ENCODE measurements at places on chromosomes 7 and 10. TPM values are rescaled to one million over a fixed set of nuclear protein-coding genes. Genes with fewer than 3 reads are reported as not detected.

SEMA3A gene
- not detected for total RNA-seq

DNA sequence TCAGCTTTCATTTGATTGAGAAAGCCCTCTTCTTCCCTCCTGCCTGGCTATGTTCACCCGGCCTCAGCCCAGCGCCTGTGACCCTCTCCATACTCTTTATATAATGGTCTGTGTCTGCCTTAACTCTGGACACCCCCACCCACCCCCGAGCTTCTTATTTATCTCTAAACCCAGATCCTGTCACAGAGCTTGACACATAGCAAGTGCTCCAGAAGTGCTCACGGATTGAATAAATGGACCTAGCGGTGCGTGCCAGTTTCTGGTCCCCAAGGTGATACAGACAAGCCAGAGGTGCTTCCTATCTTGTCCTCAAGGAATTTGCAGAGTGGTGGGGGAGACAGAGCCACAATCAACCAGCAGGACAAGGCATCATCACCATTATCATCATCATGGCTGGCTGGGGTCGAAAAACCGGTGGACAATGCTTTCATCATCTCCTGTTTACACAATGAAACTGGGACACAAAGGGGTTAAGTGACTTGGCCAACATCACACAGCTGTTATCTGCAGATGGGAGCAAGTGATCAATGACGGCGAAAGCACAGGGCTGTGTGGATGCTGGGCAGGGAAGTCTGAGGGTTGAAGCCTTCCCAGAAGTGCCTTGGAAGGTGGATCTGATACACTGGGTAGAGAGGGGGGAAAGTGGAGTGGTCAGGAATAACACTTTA is 2.2 kb upstream of the LOXL4 start:
- peaks cover 31% of the 10 kb centered on the region for H3K27me3 ChIP-seq
- H3K27ac ChIP-seq, result no peak overlapping the region
- DNase-seq, result no peak
- H3K4me3 ChIP-seq, result no peak overlapping the region
- peaks cover 10% of the 10 kb centered on the region for H3K4me1 ChIP-seq
- H3K36me3 ChIP-seq, result no peaks in the 10 kb centered on the region

DNA sequence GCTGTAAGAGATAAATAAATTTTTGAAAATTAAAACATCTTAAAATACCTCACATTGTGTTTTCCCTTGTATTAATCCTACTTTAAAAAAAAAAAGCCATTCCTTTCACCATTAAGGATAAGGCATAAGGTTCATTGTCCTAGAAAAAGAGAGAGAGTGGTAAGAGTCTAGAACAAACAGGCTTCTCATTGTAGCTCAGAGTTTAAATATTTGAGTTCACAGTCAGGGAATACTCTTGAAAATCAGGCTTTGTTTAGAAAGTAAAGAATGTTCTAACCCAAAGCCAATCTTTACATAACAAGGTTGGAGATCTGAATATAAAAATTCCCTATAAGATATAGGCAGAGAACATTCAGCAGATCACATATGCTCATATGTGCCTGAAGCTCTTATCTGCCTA is 40.2 kb upstream of the TES start:
- no peak for DNase-seq
- H3K4me3 ChIP-seq, result no peak overlapping the region
- H3K4me1 ChIP-seq, result peaks cover 42% of the 10 kb centered on the region
- no peaks in the 10 kb centered on the region for H3K27me3 ChIP-seq
- H3K27ac ChIP-seq, result no peak overlapping the region

DNA sequence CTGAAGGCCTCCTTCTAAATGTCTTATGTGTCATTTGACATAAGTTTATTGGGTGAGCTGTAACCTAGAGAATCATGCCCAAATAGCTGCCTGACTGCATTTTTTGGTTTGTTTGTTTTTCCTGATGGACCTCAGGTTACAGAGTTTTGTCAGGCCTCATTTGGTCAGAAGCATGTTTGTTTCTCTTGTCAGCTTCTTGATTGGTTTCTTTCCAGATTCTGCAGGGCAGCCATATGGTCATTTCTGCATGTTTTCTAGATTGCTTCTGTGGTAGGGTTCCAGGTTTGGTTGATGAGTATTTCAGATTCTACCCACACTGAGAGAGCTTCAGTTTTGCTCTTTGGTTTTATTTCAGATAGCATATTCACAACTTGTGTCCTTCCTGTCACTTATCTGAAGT is 28.0 kb downstream of the GLCCI1 start:
- H3K27me3 ChIP-seq, result no peaks in the 10 kb centered on the region
- DNase-seq, result no peak
- no peak overlapping the region for H3K27ac ChIP-seq

DNA sequence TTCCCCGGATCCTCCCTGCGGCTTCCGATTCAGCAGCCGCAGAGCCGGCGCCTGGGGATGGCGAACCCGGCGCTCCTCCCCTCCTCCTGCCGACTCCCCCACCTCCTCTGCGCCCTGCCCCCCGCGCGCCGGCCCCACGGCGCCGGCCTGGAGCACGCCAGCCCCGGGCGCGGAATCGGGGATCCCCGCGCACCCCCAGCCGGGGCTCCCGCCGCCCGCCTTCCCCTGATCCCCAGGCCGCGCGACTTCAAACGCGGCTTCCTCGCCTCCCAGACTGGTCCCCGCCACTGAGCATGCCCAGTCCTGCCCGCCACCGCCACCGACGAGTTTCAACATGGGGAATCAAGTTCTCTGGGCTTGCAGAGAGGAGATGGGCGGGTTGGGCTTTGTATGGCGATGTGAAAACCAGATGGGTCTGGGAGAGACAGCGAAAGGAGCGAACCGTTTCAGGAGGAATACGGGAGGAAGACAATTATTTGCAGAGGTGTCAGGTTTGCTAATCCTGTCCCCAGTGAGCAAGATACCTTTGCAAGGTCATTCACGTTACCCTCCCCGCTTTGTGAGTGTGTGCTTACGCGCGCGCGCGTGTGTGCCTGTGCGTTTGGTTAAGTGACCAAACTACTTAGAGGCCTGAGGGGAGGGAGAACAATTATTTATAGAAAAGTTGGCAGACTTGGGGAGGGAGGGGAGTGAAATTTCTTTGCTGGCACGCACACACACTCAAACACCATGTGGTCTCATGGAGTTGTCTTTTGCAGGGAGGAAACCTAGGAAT is at the start of gene PANK1:
TSS of gene PANK1 (minus strand) at position 276 of the 775 bp plus-strand sequence. CDS start 351 bp downstream, outside the sequence.
- peaks cover 3% of the 10 kb centered on the region for H3K36me3 ChIP-seq
- H3K27ac ChIP-seq, result peak within 1 kb of the TSS; percentile 77
- DNase-seq, result peak; percentile 69

OR2A12 gene
- not detected for total RNA-seq

DNA sequence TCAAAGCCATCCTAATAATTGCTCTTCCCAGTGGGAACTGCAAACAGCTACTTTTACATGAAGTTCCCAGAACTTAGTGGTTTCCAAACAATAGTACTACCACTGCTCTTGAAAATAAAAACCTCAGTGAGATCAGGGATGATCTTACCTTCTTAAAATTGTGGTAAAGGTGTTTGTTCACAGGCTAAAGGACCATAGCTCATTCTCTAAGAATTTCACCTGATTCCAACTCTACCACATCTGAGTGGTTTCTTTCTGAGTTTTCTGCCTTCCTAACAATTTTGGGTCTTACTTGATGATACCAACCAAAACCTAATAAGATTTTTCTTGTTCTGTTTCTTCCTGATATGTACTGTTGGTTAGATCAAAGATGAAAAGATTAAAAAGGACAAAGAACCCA is 45.6 kb upstream of the AGBL3 start:
- no peaks in the 10 kb centered on the region for H3K36me3 ChIP-seq
- DNase-seq, result no peak
- H3K27me3 ChIP-seq, result no peaks in the 10 kb centered on the region

DNA sequence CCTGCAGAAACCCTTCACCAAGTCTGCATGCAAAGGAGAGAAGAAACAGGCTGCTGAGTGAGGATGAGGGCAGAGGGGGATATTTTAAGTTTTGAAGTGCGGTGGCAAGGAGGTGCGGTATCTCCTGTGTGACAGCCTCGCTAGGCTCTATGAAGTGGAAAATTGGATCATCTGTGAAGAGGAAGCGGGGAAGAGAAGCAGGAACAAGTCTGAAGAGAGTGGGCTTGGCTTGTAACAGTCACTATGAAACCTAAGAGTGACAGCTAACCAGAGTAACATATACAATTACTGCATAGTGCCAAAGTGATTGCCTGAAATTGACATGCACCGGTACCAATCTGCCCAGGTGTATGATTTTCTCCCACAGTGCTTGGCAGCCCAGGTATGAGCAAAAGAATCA is 287.5 kb upstream of the KLF14 start:
- H3K27ac ChIP-seq, result peak overlapping the region; percentile 83
- H3K36me3 ChIP-seq, result peaks cover 37% of the 10 kb centered on the region
- H3K4me3 ChIP-seq, result peak overlapping the region; percentile 57
- no peaks in the 10 kb centered on the region for H3K27me3 ChIP-seq
- DNase-seq, result no peak
- peaks cover 77% of the 10 kb centered on the region for H3K4me1 ChIP-seq

ADRA2A gene
- not detected for total RNA-seq

NUTM2E gene
- 0.44 TPM for total RNA-seq

GRCh38 chr10:11539191-11539868 is 72.1 kb downstream of the USP6NL start:
- peak overlapping the region; percentile 50 for H3K4me3 ChIP-seq
- no peaks in the 10 kb centered on the region for H3K27me3 ChIP-seq
- peak overlapping the region; percentile 76 for H3K27ac ChIP-seq
- H3K36me3 ChIP-seq, result peaks cover 3% of the 10 kb centered on the region

- H3K4me1 ChIP-seq, result peaks cover 6% of the 10 kb centered on the region
- H3K27me3 ChIP-seq, result peaks cover 40% of the 10 kb centered on the region
- H3K27ac ChIP-seq, result no peak overlapping the region
- H3K36me3 ChIP-seq, result no peaks in the 10 kb centered on the region
- DNase-seq, result no peak
- H3K4me3 ChIP-seq, result no peak overlapping the region
Observed at GRCh38 chr7:42224391-42225003, 12.5 kb downstream of the GLI3 start.

ZDHHC4 gene
- 37.4 TPM for total RNA-seq

DNA sequence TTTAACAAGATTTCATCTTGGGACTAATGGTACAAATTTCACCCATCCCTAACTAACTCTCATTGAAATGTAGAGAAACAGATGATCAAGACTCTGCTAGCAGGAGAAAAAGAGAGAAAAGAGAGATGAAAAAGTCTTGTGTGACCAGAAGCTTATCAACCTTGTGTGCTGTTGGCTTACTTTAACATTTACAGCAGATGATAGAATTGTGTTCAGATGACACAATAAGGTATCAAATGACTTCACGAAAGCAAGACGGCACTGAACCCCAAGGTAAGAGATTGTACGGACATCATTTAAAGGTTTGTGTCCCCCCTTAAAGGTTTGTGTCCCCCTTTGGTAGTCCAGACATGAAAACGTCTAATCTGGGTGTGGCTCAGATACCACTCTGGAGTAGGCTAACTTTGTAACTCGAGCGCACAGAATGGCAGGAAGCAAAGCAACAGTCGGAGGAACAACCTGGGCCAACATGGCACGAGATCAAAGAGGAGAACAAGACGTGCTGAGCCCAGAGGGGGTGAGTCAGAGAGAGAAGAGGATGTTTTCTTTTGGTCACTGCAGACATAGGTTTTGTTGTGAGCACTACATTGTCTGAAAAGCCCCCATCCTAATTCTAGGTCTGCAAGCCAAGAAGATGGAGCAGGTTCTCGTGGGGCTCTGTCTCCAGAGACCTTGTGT is 10.4 kb upstream of the LMBR1 start:
- no peak overlapping the region for H3K27ac ChIP-seq
- no peak for DNase-seq
- H3K27me3 ChIP-seq, result peaks cover 3% of the 10 kb centered on the region
- no peaks in the 10 kb centered on the region for H3K36me3 ChIP-seq
- H3K4me1 ChIP-seq, result no peaks in the 10 kb centered on the region

GRCh38 chr10:15238555-15239335 is 70.3 kb upstream of the NMT2 start:
- H3K27ac ChIP-seq, result no peak overlapping the region
- H3K36me3 ChIP-seq, result no peaks in the 10 kb centered on the region
- H3K4me1 ChIP-seq, result no peaks in the 10 kb centered on the region
- H3K4me3 ChIP-seq, result no peak overlapping the region
- H3K27me3 ChIP-seq, result no peaks in the 10 kb centered on the region

- no peak overlapping the region for H3K4me3 ChIP-seq
- no peak for DNase-seq
- no peaks in the 10 kb centered on the region for H3K27me3 ChIP-seq
- H3K27ac ChIP-seq, result no peak overlapping the region
- no peaks in the 10 kb centered on the region for H3K36me3 ChIP-seq
Observed at GRCh38 chr10:125567529-125567928, 115.4 kb downstream of the TEX36 start.

GRCh38 chr10:107806026-107806425 is 641.5 kb upstream of the SORCS1 start:
- H3K27ac ChIP-seq, result no peak overlapping the region
- no peaks in the 10 kb centered on the region for H3K36me3 ChIP-seq
- no peak for DNase-seq
- H3K4me3 ChIP-seq, result no peak overlapping the region

DNA sequence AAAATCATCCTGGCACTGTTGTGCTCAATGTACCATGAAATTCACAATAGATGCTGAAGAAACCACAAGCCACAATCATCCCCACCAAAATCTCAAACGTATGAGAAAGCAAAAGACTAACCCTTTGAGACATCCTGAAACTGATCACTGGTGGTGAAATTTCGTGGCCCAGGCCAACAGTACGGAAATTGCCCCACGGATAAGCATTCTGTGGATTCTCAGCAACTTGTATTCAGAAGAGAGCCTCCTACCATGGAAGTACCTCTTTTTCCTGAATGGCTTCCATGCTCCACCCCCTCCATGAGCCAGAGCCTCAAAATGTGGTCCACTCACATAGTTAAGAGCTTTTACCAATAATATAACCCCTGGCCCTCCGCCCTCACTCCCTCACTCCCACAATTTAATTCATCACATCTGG is 163.9 kb upstream of the AUTS2 start:
- no peak for DNase-seq
- peaks cover 30% of the 10 kb centered on the region for H3K27me3 ChIP-seq
- no peak overlapping the region for H3K4me3 ChIP-seq
- peaks cover 20% of the 10 kb centered on the region for H3K4me1 ChIP-seq

DNA sequence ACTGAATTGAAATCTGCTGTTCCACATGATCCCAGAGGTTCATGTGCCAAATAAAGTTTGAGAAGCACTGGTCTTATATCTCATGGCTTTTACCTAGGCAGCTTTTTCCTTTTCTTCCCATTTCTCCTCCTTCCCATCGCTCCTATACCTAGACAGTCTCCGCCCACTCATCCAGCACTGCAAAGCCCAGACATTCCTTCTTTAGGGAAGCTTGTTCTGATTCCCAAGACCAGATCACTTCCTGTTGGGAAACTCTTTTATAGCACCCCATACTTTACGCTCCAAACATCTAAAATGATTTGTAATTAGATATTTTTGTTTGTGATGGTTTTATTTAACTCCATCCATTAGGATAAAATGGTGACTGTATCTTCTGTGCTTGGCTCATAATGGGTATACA is 75.9 kb downstream of the BMPER start:
- no peak overlapping the region for H3K4me3 ChIP-seq
- H3K27me3 ChIP-seq, result no peaks in the 10 kb centered on the region
- H3K36me3 ChIP-seq, result no peaks in the 10 kb centered on the region
- H3K4me1 ChIP-seq, result no peaks in the 10 kb centered on the region
- no peak overlapping the region for H3K27ac ChIP-seq

FXYD4 gene
- not detected for total RNA-seq

All from activated B cell treated with CpG ODN at 0.5 μM for 24 hours (primary cell).